Sigmoid colon (tissue), 7 donors: ENCODE measurements at places on chromosomes 6 and 20. TPM values are rescaled to one million over a fixed set of nuclear protein-coding genes. Genes with fewer than 3 reads are reported as not detected.

The NKX2-4 gene
- polyA plus RNA-seq: not detected

The CFB gene
- polyA plus RNA-seq: 9.5 TPM

The CRIP3 gene
- polyA plus RNA-seq: 5.2 TPM

The ZSCAN23 gene
- polyA plus RNA-seq: 4.2 TPM

The ADTRP gene
- 27.6 TPM for polyA plus RNA-seq

The GPR6 gene
- polyA plus RNA-seq: not detected
